ENCODE measurements at places on chromosomes 4 and X. TPM values are rescaled to one million over a fixed set of nuclear protein-coding genes. Genes with fewer than 3 reads are reported as not detected.

GRPEL1 gene
- total RNA-seq: 21.0 TPM

EREG gene
- 1.1 TPM for total RNA-seq

- DNase-seq: no peak
- no peak overlapping the region for H3K27ac ChIP-seq
- no peaks in the 10 kb centered on the region for H3K36me3 ChIP-seq
- H3K4me1 ChIP-seq: peaks cover 16% of the 10 kb centered on the region
Observed at GRCh38 chr4:168514249-168514852, 17.5 kb downstream of the PALLD start.

DNA sequence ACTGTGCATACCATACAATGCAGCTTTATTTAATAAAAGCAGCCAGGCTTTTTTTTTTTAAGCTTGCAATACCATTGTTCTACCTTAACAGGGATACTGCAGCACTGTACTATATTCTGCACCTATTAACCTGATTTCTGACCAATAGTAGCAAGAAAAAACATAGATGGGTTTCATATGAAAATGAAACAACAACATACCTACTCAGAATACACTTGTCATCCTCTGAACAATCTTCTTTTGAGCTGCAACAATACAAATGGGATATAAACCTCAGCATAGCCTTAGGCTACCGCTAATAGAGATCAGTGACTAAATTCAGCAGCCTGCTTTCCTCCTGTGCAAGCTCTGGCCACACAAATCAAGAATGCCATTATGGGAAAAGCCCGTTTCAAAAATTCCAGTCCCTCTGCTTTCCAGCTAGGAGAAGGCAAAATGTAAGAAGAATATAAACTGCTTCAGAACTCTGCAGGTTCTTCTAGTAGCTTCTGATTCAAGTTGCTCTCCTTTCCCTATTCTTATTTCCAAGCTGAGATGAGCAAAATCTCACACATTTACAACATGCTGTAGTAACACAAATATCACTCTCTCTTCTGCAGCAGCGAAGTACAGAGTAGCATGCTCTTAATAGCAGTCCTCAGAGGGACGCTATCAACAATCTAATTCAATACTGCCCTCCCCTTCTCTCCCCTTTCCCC lies 143.4 kb downstream of the KLHL13 start:
- no peaks in the 10 kb centered on the region for H3K27me3 ChIP-seq
- no peaks in the 10 kb centered on the region for H3K36me3 ChIP-seq
- no peak for DNase-seq
- no peak overlapping the region for H3K27ac ChIP-seq
- H3K4me3 ChIP-seq: no peak overlapping the region

- H3K27ac ChIP-seq: peak overlapping the region; percentile 75
- no peaks in the 10 kb centered on the region for H3K27me3 ChIP-seq
- H3K4me1 ChIP-seq: no peaks in the 10 kb centered on the region
- peak overlapping the region; percentile 57 for H3K4me3 ChIP-seq
- H3K36me3 ChIP-seq: no peaks in the 10 kb centered on the region
- peak; percentile 39 for DNase-seq
Observed at GRCh38 chrX:149830192-149830873, 48.6 kb downstream of the MAGEA9 start.

DNA sequence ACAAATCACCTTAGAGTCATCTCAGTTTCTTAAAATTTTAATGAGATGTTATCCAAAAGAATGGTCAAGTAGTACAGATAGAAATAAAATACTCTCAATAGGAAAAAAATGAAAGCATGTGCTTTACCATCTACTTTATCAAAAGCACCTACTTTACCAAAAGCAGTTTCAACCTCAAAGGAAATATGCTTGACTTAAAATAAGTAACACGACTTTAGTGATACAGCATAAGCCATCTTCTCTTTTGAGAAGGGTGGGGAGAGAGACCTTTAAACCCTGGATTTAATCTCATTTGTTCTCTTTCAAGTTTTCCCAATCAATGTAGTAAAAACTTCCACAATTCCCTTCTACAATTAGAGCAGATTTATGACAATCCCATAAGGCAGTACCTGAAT lies 26.5 kb downstream of the OTUD4 start:
- H3K27me3 ChIP-seq: no peaks in the 10 kb centered on the region
- DNase-seq: no peak
- no peak overlapping the region for H3K27ac ChIP-seq
- no peak overlapping the region for H3K4me3 ChIP-seq
